Posterior vena cava (tissue), 2 donors: ENCODE measurements at places on chromosomes 2 and 18. TPM values are rescaled to one million over a fixed set of nuclear protein-coding genes. Genes with fewer than 3 reads are reported as not detected.

The KCNE4 gene
- total RNA-seq = 21.2 TPM

GRCh38 chr2:241893265-241893664 is 23.7 kb downstream of the RTP5 start:
- peak; percentile 66 for DNase-seq

DNA sequence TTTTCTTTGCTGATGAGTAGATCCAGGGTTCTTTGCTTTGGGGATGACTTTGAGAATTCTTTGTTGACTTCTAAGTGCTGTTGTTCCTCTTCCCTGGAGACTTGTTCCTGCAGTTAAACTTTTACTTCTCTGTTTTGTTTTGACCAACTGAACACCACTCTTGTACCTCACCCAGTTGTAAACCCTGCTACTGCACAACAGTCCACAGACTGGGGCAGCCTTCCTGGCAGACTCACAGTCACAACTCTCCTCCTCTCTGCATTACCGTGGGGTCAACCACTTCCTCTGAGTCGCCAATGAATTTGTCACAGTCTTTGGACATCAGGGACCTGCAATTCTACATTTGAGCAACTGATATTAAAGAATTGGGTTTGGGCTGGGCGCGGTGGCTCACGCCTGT is 3.8 kb upstream of the SLC8A1 start:
- peak; percentile 75 for DNase-seq

- no peak for DNase-seq
Observed at GRCh38 chr18:29307982-29308381, 1131.1 kb upstream of the CDH2 start.

GRCh38 chr2:119106301-119106897 is 52.2 kb downstream of the C1QL2 start:
- no peak for DNase-seq

The GTF2A1L gene
- not detected for total RNA-seq

DNA sequence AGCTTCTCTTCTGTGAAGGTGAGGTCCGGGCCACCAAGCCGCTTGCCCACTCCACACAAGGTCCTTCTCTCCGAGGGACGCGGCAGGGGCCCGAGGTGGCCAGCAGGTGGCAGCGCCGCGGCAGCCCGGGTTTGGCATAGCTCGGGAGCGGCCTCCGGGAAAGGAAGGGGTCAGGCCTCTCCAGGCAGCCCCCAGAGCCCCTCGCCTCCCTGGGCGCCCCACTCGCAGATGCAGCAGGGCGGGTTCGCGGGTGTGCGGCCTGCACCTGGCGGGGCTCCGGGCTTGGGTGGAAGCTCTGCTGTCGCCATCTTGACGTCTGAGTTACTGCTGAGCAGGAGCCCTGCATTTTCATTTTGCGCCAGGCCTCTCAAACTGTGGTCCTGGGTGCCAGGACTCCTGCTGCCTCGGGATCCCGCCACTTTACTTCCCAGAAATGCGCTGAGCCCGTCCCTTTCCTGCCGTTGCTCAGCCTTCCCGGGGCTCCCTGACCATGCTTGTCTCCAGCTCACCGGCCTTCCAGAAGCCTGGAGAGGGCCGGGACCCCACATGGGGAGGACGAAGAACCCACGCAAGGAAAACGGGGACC is 18.6 kb upstream of the NCL start:
- peak; percentile 94 for DNase-seq

The CHRND gene
- not detected for total RNA-seq

DNA sequence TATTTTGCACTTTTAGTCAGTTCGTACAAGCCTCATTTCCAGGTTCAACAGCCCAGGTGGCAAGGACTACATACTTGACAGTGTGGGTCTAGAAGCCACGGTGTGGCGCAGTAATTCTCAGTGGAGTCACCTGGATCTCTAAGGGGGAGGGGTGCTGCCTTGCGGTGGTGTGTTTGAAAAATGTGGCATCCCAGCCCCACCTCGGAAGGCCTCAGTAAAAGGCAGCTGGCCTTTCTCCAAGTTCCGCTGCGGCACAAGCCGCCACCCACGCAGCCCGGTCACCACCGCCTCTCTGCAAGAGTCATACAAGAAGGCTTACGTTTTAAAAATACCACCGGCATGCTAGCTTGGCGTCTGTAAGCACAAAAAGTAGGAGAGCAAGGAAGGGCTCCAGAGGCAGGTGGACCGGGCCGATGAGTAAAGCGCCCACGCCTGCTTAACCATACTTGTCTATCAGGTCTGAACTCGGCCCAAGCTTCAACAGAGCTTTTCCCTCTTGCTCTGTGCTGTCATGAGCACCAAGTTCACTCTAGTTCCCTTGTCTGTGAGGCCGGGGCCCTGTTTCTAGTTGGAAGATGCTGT is 49.5 kb downstream of the SPRED2 start:
- peak; percentile 92 for DNase-seq

- DNase-seq = no peak
Observed at GRCh38 chr2:46937471-46937901, 21.9 kb upstream of the MCFD2 start.

DNA sequence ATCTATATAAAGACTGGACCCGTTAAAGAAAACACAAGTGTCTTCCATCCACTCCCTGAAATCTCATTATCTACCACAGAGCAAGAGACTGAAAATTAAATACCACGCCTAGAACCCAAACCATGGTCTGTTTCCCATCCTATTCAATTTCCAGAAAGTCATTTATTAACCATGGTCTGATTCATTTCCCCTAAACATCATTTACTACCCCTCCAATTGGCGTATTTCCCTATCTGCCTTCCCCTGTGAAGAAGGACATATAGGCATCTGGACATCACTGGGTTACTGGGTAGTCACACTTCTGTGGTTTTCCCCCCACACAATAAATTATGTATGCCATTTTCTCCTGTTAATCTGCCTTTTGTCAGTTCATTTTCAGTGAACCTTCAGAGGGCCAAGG is 30.8 kb downstream of the CCDC93 start:
- DNase-seq = no peak

The SOX11 gene
- total RNA-seq = not detected

DNA sequence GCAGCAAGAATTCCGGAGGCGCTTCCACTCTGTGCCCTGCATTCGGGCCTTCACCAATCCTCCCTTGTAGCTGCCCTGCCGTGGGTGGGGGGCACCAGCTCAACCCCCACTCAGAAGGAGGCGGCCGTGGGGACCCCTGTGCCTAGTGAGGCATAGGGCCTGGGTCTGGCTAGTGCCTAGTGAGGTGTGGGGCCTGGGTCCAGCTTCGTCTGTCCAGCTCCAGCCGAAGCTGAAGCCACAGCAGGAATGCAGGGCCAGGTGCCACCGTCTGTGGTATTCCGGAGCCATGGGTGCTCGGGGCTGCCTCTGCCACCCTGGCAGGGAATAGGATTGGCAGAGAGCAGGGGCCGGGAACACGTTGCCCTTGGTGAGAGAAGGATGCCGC is 12.3 kb downstream of the ODC1 start:
- DNase-seq = no peak

The AP1S3 gene
- 1.5 TPM for total RNA-seq
